ENCODE measurements at places on chromosomes 4 and X.

DNA sequence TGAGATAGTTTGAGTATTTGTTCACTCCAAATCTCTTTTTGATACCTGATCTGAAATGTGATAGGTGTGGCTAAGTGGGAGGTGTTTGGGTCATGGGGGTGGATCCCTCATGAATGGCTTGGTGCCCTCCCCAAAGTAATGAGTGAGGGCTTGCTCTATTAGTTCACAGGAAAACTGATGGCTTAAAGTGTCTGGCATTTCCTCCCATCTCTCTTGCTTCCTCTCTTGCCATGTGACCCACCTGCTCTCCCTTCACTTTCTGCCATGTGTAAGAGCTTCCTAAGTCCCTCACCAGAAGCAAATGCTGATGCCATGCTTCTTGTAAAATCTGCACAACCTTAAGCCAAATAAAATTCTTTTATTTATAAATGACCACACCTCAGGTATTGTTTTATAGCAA is 61.1 kb downstream of the MAD2L1 start:
- DNase-seq, result no peak

DNA sequence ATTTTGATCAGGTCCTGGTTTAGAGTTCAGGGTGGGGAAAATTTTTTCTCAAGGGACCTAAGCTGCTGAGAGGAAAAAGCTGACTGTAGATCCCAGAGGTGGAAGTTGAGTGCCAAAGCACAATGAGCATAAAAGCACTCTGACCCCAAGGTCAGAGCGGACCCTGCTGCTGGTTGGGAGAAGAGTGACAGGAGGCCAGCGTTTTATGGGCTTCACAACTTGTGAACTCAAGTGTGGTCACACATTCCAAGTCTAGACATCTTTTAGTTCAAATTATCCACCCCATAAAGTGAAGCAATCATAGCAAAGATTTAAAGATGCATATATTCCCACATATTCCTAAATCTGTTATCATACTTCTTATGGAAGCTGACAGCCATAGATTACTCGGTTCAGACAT is 220.3 kb downstream of the CHIC2 start:
- DNase-seq, result no peak

- DNase-seq, result no peak
These were observed 57.3 kb upstream of the USP51 start for GRCh38 chrX:55546956-55547355.

DNA sequence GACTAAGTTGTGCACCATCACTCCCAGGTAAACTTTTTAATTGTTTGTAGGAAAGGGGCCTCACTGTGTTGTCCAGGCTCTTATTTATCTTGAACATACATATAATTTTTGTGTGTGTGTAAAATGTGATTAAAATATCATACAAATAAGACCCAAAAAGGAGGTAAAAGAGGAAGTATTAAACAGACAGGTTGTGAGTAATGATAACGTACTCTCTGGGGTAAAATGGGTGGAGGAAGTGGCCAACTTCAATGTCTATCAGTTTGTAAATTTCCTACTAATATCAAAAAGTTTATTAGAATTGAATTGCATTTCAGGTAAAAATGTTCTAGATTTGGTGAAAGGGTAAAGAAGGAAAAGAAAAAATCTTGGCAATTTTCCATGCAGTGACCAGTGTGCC is 48.8 kb downstream of the SULT1E1 start:
- no peak for DNase-seq

- DNase-seq, result no peak
These were observed 287.7 kb downstream of the CPXCR1 start for GRCh38 chrX:89034679-89035078.

DNA sequence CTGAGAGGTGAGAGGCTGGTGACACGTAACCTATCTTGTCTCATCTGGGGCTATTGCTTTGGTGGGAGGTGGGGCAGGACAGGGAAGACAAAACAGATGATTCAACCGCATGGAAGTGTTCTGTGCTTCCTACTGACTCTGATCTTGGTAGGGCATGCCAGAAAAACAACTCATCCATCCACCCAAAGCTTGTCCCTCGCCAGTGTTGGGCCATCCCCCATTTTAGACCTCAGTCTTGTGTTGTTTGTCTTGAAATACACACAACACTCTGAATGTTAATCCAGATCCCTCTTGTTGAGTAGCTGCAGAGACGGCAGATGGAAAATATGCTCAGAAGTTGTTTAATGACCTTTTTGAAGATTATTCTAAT is 377 bp downstream of the CHRNA9 start:
- no peak for DNase-seq

DNA sequence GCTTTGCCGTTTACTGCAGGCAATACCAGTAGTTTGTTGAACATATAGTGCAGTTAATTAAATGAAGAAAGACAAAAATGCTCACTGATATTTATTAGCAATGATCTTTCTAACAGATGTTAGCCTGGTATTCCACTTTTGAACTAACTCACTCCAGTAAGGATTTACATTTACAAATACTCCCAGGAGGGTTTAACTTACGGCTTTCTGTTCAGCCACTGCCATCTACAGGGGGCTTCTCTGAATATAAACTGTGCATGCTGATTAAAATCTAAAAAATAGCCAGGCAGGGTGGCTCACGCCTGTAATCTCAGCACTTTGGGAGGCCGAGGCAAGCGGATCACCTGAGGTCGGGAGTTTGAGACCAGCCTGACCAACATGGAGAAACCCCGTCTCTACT is 2.2 kb upstream of the SRD5A3 start:
- no peak for DNase-seq

- DNase-seq, result no peak
These were observed 129.5 kb downstream of the LARP7 start for GRCh38 chr4:112766422-112766821.

DNA sequence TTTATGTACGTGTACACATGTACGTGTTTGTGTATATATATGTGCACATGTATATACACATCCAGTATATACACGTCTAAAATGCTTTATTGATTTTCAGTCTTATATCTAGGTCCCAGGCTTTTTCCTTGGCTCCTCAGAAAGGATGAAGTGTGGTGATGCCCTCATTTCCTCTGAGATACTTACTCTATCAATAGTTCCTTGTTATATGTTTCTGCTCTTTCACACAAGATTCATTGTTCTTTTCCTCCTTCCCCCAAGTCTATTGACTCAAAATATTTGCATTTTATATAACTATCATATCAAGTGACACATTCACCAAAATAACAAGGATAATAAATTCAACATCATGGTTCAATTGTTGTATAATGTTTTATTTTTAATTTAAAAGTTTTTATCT is 359.2 kb downstream of the EPHA5 start:
- no peak for DNase-seq

GRCh38 chr4:110654254-110654635 is 31.4 kb upstream of the PITX2 start:
- no peak for DNase-seq

- no peak for DNase-seq
These were observed 185.4 kb downstream of the OR13H1 start for GRCh38 chrX:131729295-131729694.

DNA sequence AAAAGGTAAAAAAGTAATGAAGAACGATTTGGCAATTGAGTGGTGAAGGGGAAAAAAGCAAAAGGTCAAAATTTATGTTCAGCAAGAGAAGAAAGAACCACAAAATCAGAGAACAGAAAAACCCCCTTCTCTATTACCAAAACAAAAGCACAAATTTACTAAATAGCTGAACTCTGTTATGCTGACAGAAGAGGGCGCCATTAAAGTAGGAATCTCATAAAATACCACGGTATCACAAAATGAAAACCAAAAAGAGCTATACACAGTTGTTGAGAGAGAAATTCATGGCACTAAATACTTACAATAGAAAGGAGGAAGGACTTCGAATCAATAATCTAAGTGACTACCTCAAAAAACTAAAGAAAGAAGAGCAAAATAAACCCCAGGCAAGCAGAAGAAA is 69.6 kb upstream of the CXorf66 start:
- DNase-seq, result no peak

- DNase-seq, result no peak
These were observed 1.4 kb downstream of the GRPEL1 start for GRCh38 chr4:7066493-7066892.

- no peak for DNase-seq
These were observed 39.6 kb upstream of the PDLIM5 start for GRCh38 chr4:94412019-94412657.

- DNase-seq, result no peak
These were observed 15.8 kb downstream of the UGT2B10 start for GRCh38 chr4:68831642-68832041.

DNA sequence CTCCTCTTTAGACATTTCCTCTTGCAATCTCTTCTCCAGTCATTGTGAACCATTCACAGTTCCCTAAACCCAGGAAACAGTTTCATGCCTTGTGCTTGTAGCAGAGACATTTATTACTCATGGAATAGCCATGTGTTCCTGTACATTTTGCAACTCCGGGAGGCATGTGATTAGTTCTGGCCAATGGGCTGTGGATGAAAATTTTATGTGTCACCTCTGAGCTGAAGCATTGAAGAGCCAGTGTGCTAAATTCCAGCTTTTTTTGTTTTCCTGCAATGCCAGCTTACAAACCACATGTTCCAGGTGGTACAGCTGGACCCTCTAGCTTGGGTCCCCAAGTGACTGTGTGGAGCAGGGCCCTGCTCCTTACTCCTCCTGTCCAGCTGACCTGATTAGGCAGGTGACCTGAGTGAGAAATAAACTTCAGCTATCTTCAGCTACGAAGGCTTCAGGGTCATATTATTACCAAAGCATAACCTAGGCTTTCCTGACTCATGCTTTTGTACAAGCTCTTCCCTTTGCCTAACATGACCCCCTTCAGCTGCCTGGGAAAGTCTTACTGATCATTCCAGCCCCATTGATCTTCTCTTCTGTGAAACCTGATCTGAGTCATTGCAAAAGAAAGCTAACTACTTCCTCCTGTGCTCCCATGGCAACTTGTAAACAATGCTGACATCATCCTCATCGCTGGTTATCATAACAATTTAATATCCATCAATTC is 200.4 kb downstream of the PTTG2 start:
- DNase-seq, result no peak

DNA sequence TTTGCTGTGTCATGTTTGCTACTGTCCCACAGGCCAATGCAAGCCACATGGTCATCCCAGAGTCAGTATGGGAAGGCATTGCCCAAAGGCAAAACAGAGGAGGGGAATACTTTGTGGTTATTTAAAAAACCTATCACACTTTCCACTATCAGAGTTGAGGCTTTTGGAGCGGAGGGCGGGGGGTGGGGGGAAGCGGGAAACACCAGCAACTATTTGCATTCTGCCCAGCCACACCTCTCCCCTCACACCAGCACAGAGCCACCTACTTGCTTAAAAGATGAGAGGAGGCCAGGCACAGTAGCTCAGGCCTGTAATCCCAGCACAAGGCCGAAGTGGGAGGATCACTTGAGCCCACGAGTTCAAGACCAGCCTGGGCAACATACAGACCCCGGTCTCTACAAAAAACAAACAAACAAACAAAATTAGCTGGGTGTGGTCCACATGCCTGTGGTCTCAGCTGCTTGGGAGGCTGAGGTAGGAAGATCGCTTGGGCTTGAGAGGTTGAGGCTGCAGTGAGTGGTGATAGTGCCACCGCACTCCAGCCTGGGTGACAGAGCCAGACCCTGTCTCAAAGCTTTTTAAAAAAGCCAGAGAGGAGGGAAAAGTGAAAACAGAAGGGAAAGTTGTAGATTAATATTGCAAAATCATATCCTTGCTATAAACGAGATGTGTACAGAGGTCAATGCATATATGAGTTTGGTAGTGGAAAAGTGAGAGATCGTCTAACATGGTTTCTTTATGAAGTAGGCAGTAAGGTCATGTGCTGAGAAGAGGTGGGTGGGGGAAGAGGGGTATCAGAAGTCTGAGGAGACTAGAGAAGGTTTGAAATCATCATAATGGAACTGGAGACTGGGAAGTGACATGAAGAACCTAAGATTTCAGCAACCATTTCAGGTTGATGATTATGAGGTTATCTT is 1.9 kb upstream of the CHST7 start:
- no peak for DNase-seq

DNA sequence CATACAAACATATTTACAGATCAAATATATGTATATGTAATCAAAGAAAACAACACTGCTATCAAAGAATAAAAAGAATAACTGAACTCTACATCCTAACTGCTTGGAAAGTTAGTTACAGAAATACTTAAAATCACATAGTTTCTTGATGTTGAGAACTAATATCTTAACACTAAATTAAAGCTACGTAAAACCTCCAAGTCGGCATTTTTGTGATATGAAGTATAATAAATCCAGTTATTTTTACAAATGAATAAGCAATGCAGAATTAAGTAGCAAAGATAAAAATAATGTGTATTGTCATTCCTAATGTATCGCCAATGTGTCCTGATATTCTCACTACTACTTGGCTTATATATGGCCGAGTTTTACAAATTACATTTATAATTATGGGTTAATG is 68.4 kb downstream of the JADE1 start:
- no peak for DNase-seq

DNA sequence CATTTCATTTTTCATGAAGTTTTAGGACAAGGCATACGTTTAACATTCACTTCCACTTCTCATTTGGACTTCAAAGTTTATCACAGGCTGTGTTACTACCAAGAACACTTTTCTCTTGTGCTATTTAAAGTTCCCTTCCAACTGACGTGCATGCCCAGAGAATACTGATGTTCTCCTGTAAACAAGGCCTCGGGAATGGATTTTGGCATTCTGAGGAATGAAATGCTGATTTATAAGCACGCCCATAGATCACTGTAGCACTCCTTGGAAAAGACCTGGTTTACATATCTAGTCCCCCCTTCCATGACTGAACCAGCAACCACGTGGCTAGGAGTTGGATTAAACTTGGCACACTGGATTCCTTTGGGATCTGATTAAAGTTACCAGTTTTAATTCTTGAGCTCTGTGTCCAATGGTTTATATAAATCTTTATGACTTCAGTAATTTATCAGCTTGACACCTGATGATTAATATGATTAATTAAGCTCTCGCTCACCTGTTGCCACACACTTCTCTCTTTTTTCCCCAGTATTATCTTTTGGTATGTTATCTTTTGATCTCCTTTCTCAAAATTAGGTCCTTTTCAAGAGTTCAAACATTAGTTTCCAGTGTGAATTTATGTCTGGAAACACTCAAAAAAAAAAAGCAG is 122.4 kb upstream of the HAND2 start:
- no peak for DNase-seq

GRCh38 chr4:150381036-150381435 is 200.9 kb upstream of the MAB21L2 start:
- DNase-seq, result no peak

GRCh38 chrX:48578661-48579128 is 4.4 kb downstream of the RBM3 start:
- no peak for DNase-seq

- no peak for DNase-seq
These were observed 29.2 kb downstream of the SULT1B1 start for GRCh38 chr4:69731241-69731640.

GRCh38 chr4:47017494-47017893 is 13.9 kb upstream of the GABRB1 start:
- DNase-seq, result no peak

GRCh38 chrX:104166735-104167436 is 633 bp downstream of the FAM199X start:
- no peak for DNase-seq

- no peak for DNase-seq
These were observed 7.3 kb downstream of the AIFM1 start for GRCh38 chrX:130158311-130158710.

- DNase-seq, result no peak
These were observed 26.6 kb upstream of the ZXDB start for GRCh38 chrX:57565198-57565597.

- DNase-seq, result no peak
These were observed 19.1 kb upstream of the HSFX4 start for GRCh38 chrX:149910178-149910695.

GRCh38 chr4:169810325-169811323 is 52.9 kb upstream of the HPF1 start:
- DNase-seq, result peak; percentile 67

- DNase-seq, result no peak
These were observed 44.3 kb downstream of the GPRIN3 start for GRCh38 chr4:89263265-89263664.

GRCh38 chr4:169225058-169225751 is 45.6 kb downstream of the SH3RF1 start:
- no peak for DNase-seq
